Umbilical cord (tissue), 2 donors: ENCODE measurements at places on chromosomes 1 and 21.

GRCh38 chr1:95888941-95889390 lies 655.0 kb downstream of the RWDD3 start:
- peak; percentile 29 for DNase-seq

GRCh38 chr1:218304281-218305039 lies 19.4 kb downstream of the RRP15 start:
- peak; percentile 71 for DNase-seq

DNA sequence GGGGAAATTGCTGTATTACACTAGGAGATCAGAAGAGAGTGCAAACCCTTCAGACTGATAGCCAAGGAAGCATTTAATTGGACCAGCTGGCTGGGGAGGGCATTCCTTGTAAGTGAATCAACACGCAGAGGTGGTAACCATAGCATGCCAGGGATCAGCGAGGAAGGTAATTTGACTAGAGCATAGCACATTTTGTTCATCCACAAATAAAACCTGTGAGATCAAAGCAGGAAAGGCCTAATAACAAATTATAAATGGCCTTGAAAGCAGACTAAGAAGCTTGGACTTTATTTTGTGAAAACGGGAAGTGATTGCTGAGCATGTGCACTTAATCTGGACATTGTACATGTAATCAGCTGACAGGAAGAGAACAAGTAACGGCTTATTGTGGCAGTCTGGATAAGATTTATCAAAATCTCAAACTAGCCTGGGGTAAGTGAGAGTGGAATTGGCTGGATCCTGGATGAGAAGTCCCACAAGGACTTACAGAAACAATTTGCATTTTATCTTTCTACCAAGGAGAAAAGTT lies 11.7 kb upstream of the CD55 start:
- DNase-seq, result peak; percentile 25

DNA sequence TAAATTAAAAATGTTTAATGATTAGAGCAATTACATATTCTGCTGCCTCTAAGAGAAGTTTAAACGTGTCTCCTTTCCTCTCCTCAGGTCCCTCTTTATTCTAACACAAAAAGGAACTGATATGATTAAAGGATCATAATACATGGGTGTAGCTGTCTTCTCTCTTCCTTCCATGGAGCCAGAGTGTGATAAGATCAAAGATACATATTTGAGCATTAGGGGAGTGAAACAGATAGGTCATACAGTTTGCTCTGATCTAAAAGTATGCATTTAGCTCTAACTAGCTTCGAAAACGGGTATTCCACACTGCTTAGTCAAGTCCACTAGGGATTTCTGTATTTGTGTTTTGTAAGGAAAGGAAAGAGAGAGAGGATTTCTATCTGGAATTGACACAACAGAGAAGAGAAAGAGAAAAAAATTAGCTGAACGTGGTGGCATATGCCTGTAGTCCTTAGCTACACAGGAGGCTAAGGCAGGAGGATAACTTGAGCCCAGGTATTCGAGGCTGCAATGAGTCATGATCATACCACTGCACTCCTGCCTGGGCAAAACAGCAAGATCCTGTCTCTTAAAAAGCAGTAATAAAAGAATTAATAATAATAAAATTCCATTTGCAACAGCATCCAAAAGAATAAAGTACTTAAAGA lies 63.1 kb downstream of the CDC42BPA start:
- DNase-seq, result peak; percentile 21

GRCh38 chr1:23593556-23594148 lies 34.4 kb upstream of the ID3 start:
- peak; percentile 55 for DNase-seq

DNA sequence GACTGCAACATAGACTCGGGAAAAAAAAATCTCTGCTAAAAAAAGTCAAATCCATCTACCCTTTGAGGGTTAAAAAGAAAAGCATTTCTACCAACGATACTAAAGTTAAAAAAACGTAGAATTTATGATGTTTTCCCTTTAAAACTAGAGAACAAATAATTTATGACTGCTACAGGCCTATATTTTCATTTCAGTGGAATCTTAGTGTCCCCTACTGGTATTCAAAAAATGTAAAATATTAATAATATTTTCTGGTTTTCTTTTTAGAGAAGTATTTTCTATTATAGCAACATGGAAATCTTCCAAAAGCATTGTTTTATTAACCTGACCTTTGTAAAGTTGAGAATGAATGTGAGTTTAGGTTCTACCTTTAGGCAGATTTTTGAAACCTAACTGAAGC lies 1582.2 kb downstream of the MRPL39 start:
- no peak for DNase-seq
